ENCODE measurements at places on chromosomes 1 and 21.
A peak's percentile ranks its signal among the peaks of the same experiment; 100 is the strongest.

DNA sequence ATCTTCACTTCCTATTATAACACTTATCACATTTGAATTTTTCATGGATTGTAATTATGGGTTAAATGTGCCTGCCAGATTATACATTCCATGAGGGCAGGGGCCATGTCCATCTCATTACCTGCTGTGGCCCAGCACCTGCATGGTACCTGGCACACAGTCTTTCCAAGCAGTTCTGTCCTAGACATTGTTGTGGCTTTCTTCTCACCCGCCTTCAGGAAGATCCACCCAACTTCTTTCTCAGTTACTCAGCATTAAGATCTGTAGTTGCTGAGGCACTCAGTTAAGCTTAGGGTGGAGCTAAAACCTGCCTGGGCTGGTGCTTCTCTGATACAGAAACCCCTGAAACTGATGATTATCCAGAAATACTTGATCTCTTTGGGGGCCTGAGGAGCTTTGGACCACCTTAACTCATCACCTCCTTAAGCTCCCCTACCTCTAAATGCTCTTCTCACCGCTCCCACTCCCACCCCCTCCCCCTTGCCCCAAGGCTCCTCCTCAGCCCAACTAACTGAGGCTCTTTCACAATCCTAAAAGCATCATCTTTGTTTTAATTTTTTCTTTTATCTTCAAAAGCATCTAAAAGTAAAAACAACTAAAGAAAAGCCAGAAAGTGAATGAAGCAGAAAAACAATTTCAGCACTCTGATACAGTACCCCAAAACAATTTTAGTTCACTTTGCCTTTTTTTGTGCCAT, 190.6 kb downstream of the FGGY start:
- DNase-seq = peak; percentile 31

DNA sequence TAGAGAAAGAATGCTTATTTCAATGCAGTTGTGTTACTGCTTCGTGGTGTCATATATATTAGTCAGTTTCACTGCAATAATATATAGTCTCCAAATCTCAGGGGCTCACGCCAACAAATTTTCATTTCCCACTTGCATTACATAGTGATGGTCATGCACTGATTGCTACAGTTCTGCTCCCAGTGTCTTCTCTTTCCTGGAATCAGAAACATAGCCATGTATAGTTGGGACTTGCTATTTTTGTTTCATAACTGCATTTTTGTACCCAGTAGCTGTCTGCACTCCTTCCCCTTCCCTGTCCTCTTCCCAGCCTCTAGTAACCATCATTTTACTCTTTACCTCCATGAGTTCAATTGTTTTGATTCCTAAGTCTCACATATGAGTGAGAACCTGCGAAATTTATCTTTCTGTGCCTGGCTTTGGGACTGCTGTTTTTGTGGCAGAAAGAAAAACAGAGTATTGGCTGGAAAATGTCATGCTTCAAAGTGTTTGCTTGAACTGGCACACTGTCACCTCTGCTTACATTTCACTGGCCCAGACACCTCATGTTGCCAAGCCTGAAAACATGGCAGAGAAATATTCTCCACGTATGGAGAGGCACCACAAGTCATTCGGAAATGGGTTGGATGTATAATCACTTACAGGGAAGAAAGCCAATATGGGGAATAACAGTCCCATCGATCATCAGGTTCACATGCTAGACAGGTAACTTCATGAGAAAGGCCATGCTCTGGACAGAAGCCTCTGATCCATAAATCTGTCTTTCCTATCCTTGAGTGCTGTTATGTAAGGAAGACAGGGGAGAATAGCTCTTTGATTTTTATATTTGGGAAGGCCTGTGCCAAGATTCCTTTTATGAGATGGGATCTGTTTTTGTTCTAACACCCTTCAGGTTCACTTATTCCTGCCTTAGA, 60.4 kb upstream of the BACH1 start:
- DNase-seq = peak; percentile 88

- no peak for DNase-seq
These were observed 1.6 kb downstream of the PAX7 start for GRCh38 chr1:18632218-18632588.

DNA sequence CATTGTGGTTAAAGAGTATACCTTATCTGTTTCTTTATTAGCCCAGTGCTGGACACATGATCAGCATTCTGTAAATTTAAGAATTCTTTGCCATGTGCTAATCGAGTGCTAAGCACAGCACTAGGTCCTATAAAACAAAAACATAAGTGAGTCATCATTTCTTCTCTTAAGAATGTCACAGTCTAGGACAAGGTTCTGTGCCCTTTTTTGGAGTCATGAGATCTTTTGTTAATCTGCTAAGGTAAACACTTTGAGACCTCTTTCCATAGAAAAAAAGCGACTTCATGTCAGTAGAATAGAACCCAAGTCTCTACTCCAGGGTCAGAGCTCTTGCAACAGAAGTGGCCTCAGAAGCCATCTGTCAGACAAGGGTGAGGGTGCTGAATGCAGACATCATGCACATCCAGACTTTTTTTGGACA, 70.0 kb upstream of the NFIA start:
- DNase-seq = no peak

GRCh38 chr1:117834416-117834815, 95.0 kb downstream of the GDAP2 start:
- no peak for DNase-seq

DNA sequence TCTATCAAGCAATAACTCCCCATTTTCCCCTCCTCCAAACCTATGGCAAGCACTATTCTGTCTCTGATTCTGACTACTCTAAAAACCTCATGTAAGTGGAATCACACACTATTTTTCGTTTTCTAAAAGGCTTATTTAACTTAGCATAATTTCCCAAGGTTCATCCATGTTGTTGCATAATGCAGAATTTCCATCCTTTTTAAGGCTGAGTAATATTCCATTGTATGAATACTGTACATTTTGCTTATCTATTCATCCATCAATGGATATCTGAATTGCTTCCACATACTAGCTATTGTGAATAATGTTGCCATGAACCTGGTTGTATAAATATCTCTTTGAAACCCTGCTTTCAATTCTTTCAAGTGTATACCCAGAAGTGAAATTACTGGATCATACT, 48.2 kb downstream of the TUT4 start:
- no peak for DNase-seq

GRCh38 chr1:116218922-116219321, 107.7 kb downstream of the MAB21L3 start:
- DNase-seq = no peak

- DNase-seq = no peak
These were observed 111.9 kb downstream of the CAMTA1 start for GRCh38 chr1:6897138-6897537.

DNA sequence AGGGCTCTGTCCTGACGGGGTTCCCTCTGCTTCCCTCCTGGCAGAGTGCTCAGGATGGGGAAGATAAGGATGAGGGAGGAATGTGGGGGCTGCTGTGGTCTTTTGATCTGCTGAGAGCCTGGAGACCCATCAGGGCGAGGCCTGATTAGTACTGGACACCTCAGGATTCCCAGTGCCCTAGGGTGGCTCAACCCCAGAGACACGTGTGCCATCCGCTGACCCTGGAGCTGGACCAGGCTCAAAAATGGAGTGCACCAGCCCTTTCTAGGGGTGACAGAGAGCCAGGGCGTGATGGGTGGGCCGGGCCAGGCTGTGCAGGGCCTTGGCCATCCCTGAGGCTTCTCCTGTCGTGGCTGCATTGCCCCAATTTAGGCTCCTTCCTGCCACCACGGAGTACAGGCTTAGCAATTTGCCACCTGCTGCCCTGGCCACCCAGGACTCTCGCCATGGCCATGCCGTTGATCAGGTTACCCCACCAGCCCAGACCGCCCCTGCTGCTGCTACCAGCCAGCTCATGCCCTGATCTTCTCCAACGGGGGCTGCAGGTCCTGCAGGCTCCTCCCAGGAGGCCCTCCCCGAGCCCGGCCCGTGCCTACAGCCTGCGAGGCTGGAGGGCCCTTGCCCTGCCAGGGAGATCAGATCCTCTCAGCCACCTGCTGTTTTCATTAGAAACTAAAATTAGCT, 9.5 kb downstream of the WNT4 start:
- DNase-seq = no peak

DNA sequence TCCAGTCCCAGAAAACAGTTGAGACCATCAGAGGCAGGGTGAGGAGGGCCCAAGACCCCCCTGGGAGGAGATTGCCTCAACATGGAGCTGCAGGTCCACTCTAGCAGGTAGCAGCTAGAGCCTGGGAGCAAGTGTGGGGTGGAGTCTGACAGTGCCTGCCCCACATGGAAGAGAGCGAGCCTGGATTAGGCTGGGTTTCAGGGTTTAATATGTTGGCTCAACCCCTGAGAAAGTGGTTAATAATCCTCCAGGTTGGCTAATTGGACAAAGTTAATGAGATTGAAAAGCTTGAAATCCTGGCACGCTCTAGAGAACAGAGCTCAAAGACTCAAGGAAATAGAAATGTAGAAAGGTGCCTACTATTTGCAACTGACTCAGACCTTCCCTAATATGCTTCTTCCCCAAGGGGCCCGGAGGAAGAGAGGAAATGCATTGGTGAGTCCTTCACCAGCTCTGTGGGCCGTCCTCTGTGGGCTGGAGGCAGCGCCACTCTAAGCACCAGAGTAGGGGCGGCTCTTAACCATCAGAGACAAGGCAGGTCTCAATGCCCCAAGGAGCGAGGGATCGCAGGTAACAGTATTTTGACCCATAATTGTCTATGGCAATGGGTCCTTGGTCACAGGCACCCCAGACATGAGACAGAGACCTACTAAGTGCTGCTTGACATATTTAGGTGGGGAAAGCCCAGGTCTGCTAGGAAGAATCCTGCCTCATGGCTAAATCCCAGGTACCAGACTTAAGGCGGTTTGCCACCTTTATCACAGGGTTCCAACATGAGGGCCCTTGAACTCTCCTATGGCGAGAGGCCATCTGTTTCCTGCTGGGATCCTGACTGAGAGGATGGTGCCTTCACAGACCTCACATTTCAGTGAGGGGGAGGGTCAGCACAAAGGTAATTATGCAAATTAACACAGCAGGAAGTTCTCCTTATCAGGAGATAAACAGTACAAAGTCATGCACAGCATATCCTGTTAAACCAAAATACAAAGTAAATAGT, 33.8 kb downstream of the RSPH1 start:
- no peak for DNase-seq

- DNase-seq = no peak
These were observed at the start of gene RGS18 for GRCh38 chr1:192158181-192158580. Gene RGS18, plus strand, starts transcription at chr1:192158462. Its CDS starts 176 bp downstream, at chr1:192158638.

DNA sequence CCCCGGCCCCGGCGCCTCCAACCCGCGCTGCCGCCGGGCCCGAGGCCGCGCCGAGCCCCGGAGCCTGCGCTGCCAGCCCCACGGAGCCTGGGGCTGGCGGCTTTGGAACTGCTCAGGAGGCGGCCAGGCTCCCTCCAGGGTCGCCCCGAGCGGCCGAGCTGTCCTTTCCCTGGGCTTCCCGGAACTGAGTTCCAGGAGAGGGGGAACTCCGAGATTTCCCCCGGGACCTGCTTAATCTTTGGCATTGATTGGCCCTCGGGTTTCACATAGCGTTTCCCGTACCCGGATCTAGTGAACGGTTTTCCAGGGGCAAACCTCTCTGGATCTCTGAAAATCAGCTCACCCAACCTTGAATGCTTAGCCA, 504 bp downstream of the H6PD start:
- peak; percentile 79 for DNase-seq

- DNase-seq = peak; percentile 62
These were observed 123.1 kb upstream of the ADAR start for GRCh38 chr1:154730986-154731489.

GRCh38 chr1:56817716-56818463, 1.3 kb downstream of the FYB2 start:
- no peak for DNase-seq

DNA sequence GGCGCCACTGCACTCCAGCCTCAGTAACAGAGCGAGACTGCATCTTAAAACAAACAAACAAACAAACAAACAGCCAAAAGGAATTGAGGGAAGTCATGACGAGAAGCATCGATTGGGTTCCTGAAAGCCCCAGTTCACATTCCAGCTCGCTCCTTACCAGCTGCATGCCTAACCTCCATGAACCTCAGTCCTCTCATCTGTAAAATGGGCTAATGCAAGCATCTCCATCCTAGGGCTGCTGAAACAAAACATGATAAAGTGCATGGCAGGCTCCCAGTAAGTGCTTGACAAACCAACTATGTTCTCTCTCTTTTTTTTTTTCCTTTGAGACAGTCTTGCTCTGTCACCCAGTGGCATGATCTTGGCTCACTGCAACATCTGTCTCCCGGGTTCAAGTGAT, 79.7 kb upstream of the DISP3 start:
- DNase-seq = no peak

GRCh38 chr1:158327481-158327880, 3.9 kb downstream of the CD1B start:
- no peak for DNase-seq

DNA sequence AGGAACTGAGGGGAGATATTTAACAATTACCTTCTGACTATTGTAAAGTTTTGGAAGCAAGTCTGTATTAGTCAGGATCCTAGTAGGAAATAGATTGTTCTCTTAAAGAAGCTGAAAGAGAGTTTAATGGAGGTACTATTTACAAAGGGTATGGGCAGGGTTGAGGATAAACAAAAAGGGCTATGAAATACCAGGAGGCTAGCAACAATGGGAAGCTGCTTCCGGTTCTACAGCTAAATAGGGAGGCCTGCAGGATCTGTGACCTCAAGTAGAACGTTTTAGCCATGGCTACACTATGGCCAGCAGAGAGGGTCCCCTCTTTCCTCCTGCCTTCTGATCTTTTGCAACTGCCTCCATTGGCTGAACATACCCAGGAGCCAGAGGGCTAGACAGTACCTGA, 117.7 kb downstream of the PDE4B start:
- DNase-seq = no peak

- no peak for DNase-seq
These were observed 94.3 kb downstream of the RNF220 start for GRCh38 chr1:44499306-44499705.

DNA sequence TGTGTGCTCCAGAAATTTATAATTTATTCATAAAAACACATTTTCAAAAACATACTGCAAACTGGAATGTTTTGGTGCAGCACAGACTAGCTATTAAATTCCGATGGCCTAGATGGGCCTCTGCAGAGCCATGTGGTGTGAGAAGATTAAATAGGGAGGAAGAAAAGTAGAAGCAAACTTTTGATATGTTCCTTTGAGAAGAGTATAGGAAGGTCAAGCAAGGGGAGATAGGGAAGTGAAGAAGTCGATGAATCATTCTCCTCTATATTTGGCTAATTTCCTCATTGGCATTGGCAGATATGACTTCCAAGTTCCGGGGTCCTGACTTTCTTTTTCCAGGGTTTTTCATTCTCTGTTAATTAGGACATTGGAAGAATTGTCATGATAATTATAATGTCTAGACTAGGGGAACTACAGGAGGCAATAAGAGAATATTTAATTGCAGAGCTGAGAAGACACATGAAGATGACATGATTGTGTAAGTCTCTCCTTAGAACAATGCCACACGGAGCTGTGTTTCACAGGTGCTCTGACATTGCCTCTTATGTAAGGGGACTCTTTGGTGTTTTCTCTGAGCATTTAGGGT, 19.3 kb upstream of the ZNF326 start:
- no peak for DNase-seq

DNA sequence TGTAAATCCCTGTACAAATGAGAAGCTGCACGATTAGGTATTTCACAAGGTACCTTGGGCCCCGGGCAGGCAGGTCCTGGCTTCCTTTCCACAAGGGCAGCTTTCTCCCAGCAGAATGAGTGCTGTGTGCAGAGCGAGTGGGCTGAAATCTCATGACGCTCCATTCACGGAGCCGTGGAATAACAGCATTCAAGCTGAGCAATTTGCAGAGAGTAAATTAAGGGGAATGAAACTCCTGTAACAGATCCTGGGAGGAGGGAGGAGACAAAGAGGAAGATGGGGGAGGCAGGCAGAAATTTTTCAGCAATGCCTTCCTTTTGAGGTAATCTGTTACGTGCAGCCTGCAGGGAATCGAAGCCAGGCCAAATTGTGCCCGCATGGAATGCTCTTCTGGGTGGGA, 239.9 kb downstream of the TNR start:
- DNase-seq = no peak
